ENCODE measurements at places on chromosomes 1 and 21. TPM values are rescaled to one million over a fixed set of nuclear protein-coding genes. Genes with fewer than 3 reads are reported as not detected.

DNA sequence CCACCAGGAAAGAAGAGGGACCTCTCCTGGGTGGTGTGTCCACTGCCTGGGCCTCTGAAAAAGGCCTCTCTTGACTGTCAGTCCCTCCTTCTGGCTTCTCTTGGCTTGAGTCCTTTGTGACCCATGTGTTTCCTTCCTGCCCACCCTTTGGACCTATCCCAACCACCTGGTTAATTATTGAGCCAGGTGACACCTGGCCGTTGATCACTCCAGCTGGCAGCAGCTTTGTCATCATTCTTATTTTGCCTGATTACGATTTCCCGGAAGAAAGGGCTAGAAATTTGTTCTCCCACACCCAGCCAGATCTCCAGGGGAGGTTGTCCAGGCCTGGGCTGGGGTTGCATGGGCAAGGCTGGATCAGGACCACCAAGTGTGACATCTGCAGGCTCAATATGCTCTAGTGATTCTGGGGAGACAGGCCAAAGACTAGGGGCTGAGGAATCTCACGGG lies 24.8 kb downstream of the CSF1 start:
- no peak for DNase-seq

DNA sequence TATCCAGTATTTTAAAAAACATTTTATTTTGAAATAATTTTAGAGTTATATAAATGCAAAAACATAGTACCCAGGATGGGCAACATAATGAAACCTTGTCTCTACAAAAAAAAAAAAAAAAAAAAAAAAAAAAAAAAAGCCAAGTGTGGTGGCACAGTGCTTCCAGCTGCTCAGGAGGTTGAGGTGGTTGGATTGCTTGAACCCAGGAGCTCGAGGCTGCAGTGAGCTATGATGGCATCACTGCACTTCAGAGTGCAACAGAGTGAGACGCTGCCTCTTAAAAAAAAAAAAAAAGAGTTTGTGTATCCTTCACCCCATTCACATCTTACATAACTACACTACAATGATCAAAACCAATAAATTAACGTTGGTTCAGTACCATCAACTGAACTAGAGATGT lies 115.6 kb upstream of the KIF26B start:
- no peak for DNase-seq

DNA sequence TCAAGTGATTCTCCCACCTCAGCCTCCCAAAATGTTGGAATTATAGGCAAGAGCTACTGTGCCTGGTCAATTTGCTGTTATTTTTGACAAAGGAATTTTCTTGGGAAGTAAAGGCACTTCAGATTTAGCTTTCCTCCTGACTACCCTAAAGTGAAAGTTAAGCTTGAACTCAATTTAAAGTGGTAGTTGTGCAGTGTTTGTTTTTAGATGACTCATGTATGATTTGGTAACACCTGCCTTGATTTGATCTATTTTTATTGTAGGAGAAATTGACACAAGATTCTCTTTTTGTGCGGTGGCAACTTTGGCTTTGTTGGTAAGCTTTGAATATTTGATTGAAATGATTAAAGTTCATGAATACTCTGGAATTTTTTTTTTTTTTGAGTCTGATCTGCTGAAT lies 5.0 kb downstream of the RABGGTB start:
- DNase-seq: no peak

GRCh38 chr1:28341591-28341990 lies 12.8 kb downstream of the MED18 start:
- DNase-seq: no peak

DNA sequence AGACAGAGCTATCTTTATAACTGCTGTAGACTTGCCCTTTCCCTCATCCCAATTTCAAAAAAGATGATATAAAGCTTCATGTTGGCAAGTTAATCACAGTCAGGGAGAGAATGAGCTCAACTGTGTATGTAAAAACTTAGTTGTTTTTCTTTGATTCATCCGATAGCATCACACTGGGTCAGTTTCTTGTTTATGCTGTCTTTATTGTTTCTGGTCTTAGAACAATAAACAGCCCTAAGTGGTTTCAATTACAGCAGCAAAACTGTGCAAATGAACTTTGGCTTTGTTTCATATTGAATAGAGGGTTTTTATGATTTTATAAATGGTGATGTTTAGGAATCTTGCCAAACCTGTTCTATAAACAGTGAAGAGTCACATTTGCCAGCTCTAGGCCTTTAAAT lies 423.8 kb upstream of the CXADR start:
- DNase-seq: no peak

Gene GFI1
- 0.12 TPM for total RNA-seq

DNA sequence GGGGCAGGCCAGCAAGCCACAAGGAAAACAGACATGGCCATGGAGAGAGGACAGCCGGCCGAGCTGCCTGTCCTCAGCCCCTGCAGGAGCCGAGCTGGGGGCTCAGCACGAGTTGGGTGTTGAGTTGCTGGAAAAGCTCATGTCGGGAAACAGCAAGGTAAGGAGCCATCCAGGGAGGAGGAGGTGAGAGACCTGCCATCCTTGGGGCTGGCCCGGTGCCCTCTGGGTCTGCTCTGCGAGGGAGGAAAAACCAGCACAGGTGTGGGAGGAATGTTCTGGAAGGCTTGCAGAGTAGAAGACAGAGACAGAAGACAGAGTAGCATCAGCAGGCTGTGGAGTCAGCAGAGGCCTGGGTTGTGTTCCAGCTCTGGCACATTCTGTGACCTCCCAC lies 548.8 kb downstream of the PTPRU start:
- no peak for DNase-seq

DNA sequence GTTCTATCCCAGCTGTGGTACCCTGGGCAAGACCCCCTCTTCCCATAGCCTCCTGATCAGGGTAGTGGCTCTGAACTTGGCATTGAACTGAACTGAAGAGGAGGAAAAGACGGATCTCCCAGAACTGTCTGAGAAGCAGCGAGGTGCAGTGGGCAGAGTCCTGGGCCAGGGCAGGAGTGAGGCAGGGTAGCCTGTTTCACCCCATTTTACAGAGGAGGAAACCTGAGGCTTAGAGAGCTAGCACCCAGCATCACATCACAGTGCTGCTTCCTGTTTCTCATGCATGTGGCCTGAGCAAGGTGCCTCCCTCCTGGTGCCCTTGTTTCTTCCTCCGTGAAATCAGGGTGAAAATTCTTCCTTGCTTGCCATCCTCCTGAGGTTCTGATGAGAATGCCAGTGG lies 17.1 kb downstream of the ZNF362 start:
- DNase-seq: no peak

DNA sequence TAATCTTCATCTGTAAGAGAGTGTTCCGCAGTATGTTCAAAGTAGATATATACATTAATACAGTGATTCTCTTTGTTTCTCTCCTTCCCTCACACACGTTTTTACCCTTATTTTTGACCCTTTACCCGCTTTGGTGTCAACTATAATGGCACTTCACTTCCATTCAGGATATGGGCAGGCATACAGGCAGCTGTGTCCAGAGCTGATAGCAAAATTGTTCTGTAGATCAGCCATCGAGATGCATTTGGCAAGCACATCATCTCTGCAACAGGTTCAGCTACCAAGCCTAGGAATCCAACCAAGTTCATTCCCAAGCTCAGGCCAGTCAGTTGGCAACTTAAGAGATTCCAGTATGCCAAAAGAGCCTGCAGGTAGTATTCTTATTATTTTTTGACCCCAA lies 74.8 kb downstream of the FNBP1L start:
- no peak for DNase-seq

Gene C1orf56
- 11.6 TPM for total RNA-seq

All from cardiac muscle cell (in vitro differentiated cells and primary cell).